CD4-positive, alpha-beta T cell (primary cell): ENCODE measurements at places on chromosomes 11 and 22.

DNA sequence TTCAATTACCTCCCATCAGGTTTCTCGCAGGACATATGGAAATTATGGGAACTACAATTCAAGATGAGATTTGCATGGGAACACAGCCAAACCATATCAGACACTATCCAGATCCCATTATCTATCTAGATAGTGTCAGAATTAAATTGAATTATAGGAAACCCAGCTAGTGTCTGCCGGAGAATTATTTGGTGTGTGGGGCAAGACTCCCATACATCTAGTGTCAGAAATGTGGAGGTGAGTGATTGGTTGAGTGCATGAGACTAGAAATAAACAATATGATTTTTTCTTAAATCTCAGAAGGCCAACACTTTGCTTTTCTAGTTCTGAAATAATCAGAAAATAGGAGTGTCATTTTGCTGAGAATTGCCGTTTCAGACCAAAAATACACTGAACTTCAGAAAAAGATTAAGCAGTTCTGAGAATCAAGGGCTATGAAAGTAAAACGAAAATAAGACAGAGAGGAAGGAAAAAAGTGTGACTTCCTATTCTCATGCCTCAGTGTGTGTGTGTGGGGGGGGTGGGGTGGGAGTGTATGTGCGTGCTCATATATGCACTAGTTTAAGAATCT is 21.3 kb downstream of the CASP12 start:
- DNase-seq: no peak

DNA sequence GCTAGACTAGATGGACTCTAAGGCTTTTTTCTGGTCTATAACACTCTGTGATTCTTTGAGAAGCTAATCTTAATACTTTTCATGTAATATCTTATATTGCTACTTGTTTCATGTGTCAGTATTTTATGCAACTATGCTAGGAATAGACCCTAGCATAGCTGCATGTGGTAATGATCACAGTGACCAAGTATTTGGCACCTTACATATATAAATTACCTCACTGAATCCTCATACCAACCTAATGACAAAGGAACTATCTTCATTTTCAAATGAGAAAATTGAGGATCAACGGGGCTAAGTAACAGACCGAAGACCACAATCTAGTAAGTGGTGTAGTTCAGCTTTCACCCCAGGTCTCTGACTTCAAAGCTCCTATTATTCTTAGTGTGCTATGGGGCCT is 327.3 kb upstream of the PITPNB start:
- no peak for DNase-seq

- no peak for DNase-seq
These were observed 501.7 kb downstream of the INSC start for GRCh38 chr11:15616130-15617105.

- no peak for DNase-seq
These were observed 37.9 kb downstream of the AMOTL1 start for GRCh38 chr11:94806014-94806413.

- DNase-seq: no peak
These were observed 5.3 kb downstream of the OR51F2 start for GRCh38 chr11:4826425-4826824.

DNA sequence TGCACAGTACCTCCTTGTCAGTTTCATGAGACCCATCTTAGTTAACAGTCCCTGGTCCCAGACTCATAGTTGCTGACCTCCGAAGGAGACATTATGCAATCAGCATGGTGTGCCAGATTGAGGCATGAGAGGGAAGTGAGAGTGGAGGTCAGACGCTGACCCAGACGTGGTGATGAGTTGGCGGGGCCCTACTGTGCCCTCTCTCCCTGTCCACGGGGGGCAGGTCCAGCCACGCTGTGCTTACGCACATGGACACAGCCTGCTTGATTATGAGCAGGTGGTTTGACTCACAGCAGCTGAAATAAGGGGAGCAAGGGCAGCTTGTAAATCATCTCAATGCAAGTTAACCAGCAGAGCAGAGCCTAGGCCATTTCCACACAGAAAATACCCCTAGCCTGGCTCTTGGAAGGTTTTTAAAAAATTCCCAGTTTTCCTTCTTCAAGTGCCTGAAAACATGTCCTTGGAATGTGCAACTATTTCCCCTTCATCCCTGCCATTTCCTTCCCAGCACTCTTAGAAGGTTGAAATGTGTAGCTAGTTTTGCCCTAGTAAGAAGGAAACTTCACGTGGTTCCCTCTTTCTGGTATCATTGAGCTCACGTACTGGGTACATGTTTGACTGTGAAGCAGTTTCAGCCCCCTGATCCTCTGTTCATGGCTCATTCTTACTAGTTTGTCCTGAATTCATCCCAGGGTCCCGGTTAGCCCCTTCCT is 122.6 kb upstream of the SORL1-AS1 start:
- no peak for DNase-seq

DNA sequence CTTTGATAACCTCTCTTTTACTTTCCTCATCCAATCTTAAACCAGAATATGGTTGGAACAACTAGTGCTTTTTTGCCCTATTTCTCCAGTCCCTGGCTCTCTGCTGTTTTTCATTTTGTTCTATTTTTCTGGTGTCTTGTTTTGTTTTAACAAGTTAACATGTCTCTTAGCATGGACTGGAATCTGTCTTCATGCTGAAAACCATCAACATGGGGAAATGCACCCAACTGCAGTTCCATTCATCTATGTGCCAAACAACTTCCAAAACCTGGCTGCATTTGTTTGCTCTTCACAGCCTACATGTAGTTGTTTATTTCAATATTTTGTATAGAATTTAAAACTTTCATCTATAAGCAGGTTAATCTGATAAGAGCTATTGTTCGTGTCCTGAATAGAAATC is 46.8 kb upstream of the NOX4 start:
- no peak for DNase-seq

GRCh38 chr22:26616650-26617049 is 1.2 kb downstream of the CRYBB1 start:
- no peak for DNase-seq

DNA sequence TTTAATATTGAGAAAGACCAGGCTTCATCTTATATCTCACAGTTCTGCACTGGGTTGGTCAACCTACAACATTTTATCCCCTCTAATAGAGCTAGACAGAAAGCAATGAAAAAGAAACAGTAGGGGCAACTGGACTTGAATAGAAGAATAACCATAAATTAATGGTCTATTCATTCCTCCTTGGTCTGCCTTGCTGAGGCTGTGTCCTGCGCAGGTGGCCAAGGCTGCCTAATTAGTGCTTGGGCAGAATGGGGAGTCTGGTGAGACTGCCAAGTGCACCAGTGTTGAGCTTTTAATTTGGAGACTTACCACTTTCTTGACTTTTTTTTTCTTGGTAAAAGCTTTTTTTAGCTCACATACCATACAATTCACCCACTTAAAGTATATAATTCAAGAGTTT is 35.0 kb upstream of the SPON1 start:
- no peak for DNase-seq

DNA sequence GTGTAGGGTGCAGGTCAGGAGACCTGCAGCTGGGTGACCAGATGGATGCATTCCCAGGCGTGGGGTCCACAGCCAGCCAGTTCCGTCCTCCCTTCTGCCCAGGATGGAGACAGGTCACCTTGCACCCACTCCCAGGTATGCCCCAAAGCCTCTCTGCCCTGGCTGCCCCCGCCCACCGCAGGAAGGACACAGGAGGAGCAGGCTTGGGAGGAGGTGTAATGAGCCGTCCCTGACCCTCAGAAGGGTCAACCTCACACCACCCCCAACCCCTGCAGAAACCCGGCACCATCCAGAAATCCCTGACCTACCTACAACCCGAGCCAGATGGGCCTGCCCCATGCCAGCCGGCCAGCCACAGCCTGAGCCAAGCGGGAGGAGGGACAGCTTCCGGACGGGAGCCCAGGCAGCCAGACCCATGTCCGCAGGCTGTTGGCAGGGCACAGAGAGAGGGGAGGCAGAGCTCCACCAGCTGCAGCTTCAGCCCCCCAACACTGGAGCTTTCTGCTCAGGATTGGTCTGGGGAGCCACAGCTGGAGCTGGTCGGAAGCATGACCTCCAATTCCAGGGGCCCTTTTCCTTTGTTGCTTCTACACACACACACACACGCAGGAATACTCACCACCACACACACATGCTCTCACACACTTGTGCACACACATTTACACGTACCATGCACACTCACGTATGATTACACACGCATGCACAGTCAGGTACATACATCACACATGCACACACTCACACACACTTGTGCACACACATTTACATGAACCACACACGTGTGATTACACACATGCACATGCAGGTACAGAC is 5.3 kb downstream of the IFITM10 start:
- no peak for DNase-seq

GRCh38 chr11:73135346-73136284 is 6.5 kb downstream of the FCHSD2 start:
- no peak for DNase-seq

DNA sequence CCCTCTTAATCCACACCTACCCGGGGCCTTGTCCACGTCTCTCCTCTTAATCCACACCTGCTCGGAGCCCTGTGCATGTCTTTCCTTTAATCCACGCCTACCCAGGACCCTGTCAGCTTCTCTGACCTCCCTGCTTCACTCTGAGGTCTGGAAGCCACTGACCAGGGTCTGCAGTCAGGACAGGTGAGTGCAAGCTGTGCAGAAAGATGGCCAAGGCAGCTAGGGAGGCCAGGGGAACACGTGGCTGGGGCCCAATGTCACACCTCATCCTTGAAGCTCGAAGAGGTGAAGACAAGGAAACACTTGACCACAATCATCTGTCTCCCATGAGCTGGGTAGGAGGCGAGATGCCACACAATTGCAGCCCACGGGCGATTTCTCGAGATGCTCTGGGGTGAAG is 1516.9 kb downstream of the BRD1 start:
- DNase-seq: no peak

DNA sequence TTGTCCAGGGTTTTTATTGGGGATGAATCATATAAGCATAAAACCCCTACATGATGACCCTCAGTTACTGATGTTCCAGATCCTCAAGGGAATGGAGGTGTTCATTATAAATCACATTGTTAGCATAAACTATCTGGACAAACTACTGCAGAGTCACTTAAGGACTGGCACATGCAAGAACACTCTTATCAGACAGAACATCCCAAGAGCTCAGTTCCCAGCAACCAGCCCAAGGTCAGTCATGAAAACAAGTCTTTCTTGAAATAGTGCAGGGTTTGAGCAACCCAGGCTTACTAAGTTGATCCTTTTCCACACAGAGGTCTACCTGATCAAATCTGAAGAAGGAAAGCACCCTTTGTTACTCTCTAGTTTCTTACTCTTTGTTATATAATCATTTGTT is 13.5 kb upstream of the PTS start:
- DNase-seq: no peak

DNA sequence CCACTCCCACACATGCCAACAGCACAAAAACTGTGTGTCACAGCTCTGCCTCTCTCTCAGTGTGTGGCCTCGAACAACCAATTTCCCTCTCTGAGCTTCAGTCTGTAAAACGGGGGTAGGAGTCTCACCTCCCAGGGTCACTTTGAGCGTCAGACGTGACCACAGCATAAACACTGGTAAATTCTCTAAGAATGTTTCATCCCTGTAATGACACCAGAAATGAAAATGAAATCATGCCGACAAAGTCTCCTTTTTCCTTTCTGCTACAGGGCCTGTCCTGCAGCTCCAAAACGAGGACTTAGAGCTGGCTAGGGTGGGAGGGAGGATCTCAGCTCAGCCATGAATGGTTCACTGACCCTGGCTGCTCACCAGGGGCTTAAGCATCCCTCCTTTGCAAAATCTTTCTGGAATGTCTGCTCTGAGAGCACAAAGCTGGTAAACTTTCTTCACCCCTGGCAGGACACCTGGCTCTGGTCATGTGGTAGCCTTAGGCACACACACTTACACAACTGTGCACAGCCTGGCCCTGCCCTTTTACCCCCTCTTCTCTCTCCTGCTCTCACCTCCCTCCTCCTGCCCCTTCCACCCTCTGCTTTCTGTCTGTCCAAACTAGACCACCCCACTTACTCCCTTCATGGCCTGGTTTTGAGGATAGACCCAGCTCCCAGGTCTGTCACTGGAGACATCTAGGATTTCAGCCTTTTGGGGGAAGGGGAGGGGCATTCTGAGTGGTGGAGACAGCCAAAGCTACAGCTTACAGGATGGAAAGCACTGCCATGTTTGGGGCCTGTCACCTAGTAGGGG is 12.3 kb upstream of the TSKU start:
- DNase-seq: no peak

GRCh38 chr11:69161117-69161407 is 5.3 kb downstream of the SMIM38 start:
- DNase-seq: no peak

GRCh38 chr22:35135165-35135564 is 69.2 kb downstream of the ISX start:
- no peak for DNase-seq

DNA sequence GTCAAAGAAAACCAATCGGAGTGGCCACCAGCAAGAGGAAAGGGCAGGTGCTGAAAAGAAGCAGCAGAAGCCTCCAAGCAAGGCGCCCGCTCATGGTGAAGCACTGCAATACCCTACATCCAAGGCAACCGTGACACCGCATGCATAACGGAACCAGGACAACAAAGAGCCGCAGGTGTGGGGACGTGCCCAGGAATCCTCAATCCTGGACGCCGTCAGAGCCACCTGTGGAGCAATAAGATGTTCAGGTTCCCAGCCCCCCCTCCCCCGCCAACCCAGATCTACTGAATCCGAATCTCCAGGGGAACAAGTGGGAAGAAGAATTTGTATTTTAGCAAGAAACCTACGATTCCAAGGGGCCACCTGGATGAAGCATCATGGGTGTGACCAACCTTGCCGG is 70.8 kb downstream of the SHANK2 start:
- no peak for DNase-seq

DNA sequence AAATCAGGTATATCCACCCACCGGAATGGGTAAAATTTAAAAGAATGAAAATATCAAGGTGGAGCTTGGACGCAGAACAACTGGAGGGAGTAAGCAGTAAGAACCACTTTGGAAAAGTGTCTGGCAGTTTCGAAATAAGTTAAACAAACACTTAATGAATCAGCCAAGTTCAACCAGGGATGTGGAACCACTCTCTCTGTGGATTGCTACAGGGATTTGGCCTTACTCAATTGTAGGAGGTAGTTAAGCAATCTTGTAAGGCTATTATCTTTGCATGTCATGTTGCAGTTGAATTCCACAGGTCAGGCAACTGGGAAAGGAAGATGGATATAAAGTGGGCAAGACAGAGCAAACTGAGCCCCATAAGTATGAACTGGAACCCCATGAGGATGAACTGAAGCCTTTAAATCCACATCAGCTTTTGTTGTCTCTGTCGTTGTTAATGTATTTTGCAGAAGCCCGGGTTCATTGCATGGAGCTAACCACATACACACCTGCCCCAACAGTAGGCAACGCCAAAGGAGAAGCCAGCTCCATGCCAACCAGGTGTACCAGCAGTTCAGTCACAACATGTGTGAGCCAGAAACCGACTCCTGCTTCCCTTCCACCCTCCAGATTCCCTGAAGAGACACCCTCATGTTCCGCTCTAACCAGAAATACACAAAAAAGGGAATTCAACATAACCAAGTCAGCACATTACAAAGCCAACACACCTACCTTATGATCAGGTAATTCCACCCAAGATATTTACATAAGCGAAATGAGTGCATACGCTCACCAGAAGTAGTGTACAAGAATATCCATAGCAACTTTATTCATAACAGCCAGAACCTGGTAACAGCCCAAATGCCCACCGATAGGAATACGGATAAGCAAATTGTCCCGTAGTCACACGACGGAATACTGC is 8.0 kb upstream of the SLC43A3 start:
- DNase-seq: no peak

GRCh38 chr11:120249279-120250262 is 9.6 kb downstream of the POU2F3 start:
- DNase-seq: no peak

- DNase-seq: no peak
These were observed 302.6 kb upstream of the FAT3 start for GRCh38 chr11:91921974-91922373.

- no peak for DNase-seq
These were observed 3.9 kb downstream of the CDC42EP1 start for GRCh38 chr22:37564111-37564711.
